ENCODE measurements at places on chromosomes 12 and 14. TPM values are rescaled to one million over a fixed set of nuclear protein-coding genes. Genes with fewer than 3 reads are reported as not detected.

GRCh38 chr12:90816353-90817089 lies 138.5 kb downstream of the CCER1 start:
- no peaks in the 10 kb centered on the region for H3K27me3 ChIP-seq
- DNase-seq: peak; percentile 88
- H3K36me3 ChIP-seq: no peaks in the 10 kb centered on the region
- H3K4me3 ChIP-seq: no peak overlapping the region
- peak overlapping the region; percentile 83 for H3K27ac ChIP-seq
- peaks cover 28% of the 10 kb centered on the region for H3K4me1 ChIP-seq

DNA sequence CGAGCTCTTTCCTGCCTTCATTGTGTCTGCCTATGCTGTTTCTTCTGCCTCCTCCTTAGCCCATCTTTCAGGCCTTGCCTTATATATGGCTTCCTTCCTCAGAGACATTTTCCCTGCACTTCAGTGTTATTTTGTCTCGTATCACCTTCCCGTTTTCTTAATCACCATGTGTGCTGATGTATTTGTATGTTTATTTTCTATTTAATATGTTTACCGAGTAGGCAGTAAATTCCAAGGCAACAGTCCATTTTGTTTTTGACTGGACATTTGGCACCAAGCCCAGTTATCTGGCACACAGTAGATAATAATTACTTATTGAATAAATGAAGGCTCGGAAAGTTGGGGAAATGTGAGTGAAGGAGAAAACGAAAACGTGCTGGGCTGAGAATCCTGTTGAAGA lies 4.6 kb upstream of the POU6F1 start:
- DNase-seq: peak; percentile 46
- H3K4me1 ChIP-seq: no peaks in the 10 kb centered on the region
- H3K27ac ChIP-seq: no peak overlapping the region
- no peak overlapping the region for H3K4me3 ChIP-seq

DNA sequence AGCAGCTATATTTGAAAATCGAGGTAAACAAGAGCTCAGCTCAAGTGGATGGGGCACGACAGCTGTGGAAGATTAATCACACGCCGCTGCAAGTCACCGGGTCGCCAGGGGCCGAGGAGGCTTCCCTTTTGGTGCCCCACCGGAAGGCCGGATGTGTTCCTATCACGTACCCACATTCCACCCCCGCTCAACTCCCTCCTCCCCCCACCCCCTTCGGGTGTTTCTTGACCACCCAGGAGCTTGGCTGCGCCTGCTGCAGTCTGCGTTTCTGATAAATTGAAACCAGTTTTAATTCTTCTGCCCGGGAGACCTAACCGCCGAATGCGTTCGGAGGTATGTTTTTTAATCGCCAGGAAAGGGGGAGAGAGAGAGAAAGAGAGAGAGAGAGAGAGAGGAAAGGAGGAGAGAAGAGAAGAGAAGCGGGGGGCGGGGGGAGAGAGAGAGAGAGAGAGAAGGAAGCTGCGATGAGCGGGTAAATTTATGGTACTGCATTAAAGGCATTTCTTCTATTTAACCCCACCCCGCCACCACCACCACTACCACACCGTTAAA lies 1.8 kb downstream of the SLC8A3 start:
- no peaks in the 10 kb centered on the region for H3K36me3 ChIP-seq
- DNase-seq: no peak
- H3K4me3 ChIP-seq: no peak overlapping the region
- H3K27me3 ChIP-seq: peaks cover 87% of the 10 kb centered on the region
- H3K4me1 ChIP-seq: no peaks in the 10 kb centered on the region

GRCh38 chr14:81246461-81247270 lies 25.9 kb upstream of the GTF2A1 start:
- peak overlapping the region; percentile 54 for H3K27ac ChIP-seq
- no peak overlapping the region for H3K4me3 ChIP-seq
- peaks cover 11% of the 10 kb centered on the region for H3K4me1 ChIP-seq
- H3K36me3 ChIP-seq: no peaks in the 10 kb centered on the region
- peak; percentile 69 for DNase-seq

GRCh38 chr14:86022031-86022629 lies 492.2 kb downstream of the FLRT2 start:
- H3K27ac ChIP-seq: no peak overlapping the region
- H3K4me3 ChIP-seq: no peak overlapping the region
- no peaks in the 10 kb centered on the region for H3K27me3 ChIP-seq
- no peak for DNase-seq
- no peaks in the 10 kb centered on the region for H3K36me3 ChIP-seq

- H3K36me3 ChIP-seq: no peaks in the 10 kb centered on the region
- H3K27ac ChIP-seq: no peak overlapping the region
- no peak overlapping the region for H3K4me3 ChIP-seq
- no peak for DNase-seq
- no peaks in the 10 kb centered on the region for H3K27me3 ChIP-seq
Measured at GRCh38 chr14:92866901-92867865, 55.8 kb upstream of the CHGA start.

GRCh38 chr12:31324116-31324844 lies 1.7 kb downstream of the SINHCAF start:
- peaks cover 25% of the 10 kb centered on the region for H3K4me1 ChIP-seq
- H3K27me3 ChIP-seq: no peaks in the 10 kb centered on the region
- no peaks in the 10 kb centered on the region for H3K36me3 ChIP-seq
- H3K4me3 ChIP-seq: peak overlapping the region; percentile 100

GRCh38 chr12:59812716-59813115 lies 216.9 kb downstream of the SLC16A7 start:
- no peak overlapping the region for H3K27ac ChIP-seq
- no peak for DNase-seq
- H3K4me1 ChIP-seq: no peaks in the 10 kb centered on the region
- no peaks in the 10 kb centered on the region for H3K27me3 ChIP-seq
- H3K4me3 ChIP-seq: no peak overlapping the region

- H3K4me3 ChIP-seq: no peak overlapping the region
- no peaks in the 10 kb centered on the region for H3K36me3 ChIP-seq
Measured at GRCh38 chr12:87441511-87441910, 587.7 kb downstream of the C12orf50 start.

- no peaks in the 10 kb centered on the region for H3K36me3 ChIP-seq
- H3K4me3 ChIP-seq: no peak overlapping the region
- DNase-seq: peak; percentile 19
- H3K27me3 ChIP-seq: no peaks in the 10 kb centered on the region
- no peak overlapping the region for H3K27ac ChIP-seq
Measured at GRCh38 chr12:21296751-21297406, 37.8 kb downstream of the SLCO1A2 start.

- DNase-seq: no peak
- H3K4me1 ChIP-seq: peaks cover 11% of the 10 kb centered on the region
- no peak overlapping the region for H3K27ac ChIP-seq
- no peaks in the 10 kb centered on the region for H3K27me3 ChIP-seq
- no peak overlapping the region for H3K4me3 ChIP-seq
Measured at GRCh38 chr14:71665781-71666180, 266.4 kb upstream of the RGS6 start.

DNA sequence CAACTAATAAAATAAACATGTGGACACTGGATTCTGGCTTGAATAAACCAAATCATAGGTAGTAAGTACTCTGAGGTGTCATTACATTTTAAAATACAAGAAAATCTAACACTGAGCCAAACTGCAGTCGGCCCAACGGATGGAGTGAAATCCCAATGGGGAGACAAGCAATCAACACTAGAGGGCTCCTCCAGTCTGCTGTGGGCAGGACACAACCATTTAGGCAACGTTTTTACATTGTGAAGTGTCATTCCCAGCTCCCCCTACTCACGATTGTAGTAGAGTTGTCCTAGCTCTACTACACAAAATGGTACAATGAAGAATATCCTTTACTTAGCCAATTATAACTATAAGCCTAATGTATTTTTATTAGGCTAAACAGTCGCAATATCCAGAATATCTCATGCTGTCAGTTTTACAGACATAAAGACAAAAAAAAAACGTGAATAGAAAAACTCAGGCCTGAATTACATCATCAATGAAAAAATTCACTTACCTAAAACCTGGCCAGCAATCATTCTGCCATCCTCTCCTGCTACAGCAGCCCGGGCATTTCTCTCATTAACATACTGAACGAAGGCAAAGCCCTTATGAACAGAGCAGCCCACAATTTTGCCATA lies 35.7 kb downstream of the HNRNPC start:
- peaks cover 79% of the 10 kb centered on the region for H3K36me3 ChIP-seq
- H3K4me1 ChIP-seq: no peaks in the 10 kb centered on the region
- DNase-seq: no peak
- H3K4me3 ChIP-seq: no peak overlapping the region

DNA sequence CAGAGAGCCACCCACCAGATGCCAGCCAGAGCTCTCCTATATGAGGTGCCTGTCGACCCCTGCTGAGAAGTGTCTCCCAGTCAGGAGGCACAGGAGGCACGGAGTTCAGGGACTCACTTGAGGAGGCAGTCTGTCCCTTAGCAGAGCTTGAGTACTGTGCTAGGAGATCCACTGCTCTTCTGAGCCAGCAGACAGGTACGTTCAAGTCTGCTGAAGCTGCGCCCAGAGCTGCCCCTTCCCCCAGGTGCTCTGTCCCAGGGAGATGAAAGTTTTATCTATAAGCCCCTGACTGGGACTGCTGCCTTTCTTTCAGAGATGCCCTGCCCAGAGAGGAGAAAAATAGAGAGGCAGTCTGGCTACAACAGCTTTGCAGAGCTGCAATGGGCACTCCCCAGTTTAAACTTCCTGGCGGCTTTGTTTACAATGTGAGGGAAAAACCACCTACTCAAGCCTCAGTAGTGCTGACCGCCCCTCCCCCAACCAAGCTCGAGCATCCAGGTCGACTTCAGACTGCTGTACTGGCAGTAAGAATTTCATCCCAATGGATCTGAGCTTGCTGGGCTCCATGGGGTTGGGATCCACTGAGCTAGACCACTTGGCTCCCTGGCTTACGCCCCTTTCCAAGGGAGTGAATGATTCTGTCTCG lies 146.7 kb upstream of the USP15 start:
- no peak overlapping the region for H3K27ac ChIP-seq
- H3K36me3 ChIP-seq: no peaks in the 10 kb centered on the region
- no peak for DNase-seq

DNA sequence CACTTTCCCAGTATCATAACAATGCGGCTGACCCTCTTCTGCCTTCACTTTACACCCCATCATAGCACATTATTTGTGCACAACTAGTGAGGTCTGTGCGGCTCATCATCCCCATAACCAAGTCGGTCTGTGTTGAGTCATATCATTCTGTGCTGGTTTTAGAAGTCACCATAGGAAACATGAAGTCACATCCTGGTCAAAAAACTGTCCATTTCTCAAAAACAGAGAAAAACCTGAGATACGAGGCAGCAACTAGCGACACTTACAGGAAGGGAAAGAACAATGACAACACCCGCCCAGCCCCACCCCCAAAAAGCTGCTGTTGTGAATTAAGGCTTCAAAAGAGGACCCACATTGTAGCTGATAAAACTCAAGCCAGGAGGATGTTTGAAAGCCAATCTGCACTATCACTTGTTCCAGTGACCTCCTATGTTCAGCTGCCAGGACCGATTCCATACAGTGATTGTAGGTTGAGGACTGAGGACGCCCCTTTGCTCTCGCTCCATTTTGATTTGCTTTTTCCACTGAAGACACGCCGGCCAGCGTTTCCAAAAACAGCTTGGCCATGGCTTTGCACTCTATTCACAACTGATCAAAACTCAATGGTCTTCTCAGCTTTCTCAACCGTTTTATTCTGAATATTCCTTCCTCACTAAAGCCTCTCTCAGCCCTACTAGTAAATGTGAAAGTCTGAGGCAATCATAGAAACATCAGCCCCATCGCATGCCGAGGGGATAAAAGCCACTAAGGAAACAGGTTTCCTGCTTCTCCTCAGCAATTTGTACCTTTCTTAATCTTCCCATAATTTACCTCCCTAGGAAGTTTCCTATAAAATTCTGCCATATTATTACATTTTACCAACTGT lies 87.5 kb downstream of the DUSP16 start:
- H3K36me3 ChIP-seq: no peaks in the 10 kb centered on the region
- H3K4me1 ChIP-seq: peaks cover 10% of the 10 kb centered on the region
- H3K27me3 ChIP-seq: no peaks in the 10 kb centered on the region
- DNase-seq: no peak
- H3K4me3 ChIP-seq: no peak overlapping the region

- no peak overlapping the region for H3K27ac ChIP-seq
- H3K4me3 ChIP-seq: no peak overlapping the region
Measured at GRCh38 chr12:63782466-63782865, 2.8 kb downstream of the RXYLT1 start.

GRCh38 chr12:26069796-26070195 lies 55.0 kb downstream of the BHLHE41 start:
- no peaks in the 10 kb centered on the region for H3K36me3 ChIP-seq
- no peak overlapping the region for H3K27ac ChIP-seq
- no peaks in the 10 kb centered on the region for H3K27me3 ChIP-seq
- no peak for DNase-seq

DNA sequence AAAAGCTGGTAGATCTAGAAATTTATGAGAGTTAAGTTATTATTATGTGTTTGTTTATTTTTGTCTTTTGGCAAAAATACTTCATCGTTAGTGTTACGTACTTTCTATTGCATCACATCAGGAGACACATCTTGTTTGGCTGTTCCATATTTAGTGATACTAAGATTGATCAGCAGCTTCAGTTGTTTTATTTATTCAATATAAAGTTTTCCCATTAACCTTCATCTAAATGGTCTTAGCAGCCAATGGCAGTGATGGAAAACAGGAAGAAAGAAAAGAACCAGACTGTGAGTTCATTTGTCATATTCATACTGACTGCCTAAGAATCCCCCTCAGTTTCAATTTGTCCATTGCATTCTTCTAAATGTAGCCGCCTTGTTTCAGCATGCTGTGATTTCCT lies 122.3 kb downstream of the METTL25 start:
- no peak overlapping the region for H3K27ac ChIP-seq
- H3K4me3 ChIP-seq: no peak overlapping the region
- no peaks in the 10 kb centered on the region for H3K36me3 ChIP-seq
- H3K27me3 ChIP-seq: no peaks in the 10 kb centered on the region
- DNase-seq: no peak
- no peaks in the 10 kb centered on the region for H3K4me1 ChIP-seq

DNA sequence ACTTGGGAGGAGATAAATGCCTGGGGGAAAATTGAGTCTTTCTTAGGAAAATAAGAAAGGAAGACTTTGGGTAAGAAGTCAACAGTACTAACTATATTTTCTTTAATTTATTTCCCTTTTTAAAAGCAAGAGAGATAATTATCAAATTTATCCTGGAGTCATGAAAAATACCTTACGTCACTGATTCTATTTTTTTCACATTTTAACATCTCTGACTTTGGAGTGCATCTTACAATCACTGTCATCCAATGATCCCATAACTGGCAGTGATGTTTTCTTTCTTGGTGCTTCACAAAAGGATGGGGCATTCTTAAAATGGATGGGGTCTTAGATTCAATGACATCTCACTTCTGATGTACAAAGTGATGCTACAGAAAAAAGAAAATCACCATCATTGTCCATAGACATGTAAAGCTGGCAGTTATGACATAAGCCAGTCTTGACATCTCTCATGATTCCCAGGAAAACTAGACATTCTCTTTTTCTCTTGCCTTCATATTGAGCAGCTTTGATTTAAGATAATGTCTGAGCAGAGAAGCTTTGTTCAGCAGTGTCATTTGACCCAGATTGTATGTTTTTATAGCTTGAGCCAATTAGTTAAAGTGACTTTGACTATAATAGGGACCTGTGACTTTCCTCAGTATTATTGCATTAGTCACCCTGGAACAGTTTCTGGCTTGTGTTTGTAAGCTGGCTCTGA lies 236.2 kb downstream of the EGLN3 start:
- no peak overlapping the region for H3K4me3 ChIP-seq
- H3K36me3 ChIP-seq: no peaks in the 10 kb centered on the region
- no peaks in the 10 kb centered on the region for H3K27me3 ChIP-seq
- no peak overlapping the region for H3K27ac ChIP-seq

GRCh38 chr12:82527165-82527780 lies 159.4 kb upstream of the TMTC2 start:
- no peaks in the 10 kb centered on the region for H3K36me3 ChIP-seq
- H3K27me3 ChIP-seq: no peaks in the 10 kb centered on the region
- H3K4me3 ChIP-seq: no peak overlapping the region
- DNase-seq: peak; percentile 77

Gene CACNA1C
- not detected for total RNA-seq

Gene KRT8
- total RNA-seq: 719 TPM

Gene RNASE3
- not detected for total RNA-seq

Gene RNASE12
- not detected for total RNA-seq

Gene HOXC12
- 0.33 TPM for total RNA-seq

All from PC-3 (cell line).